ENCODE measurements at places on chromosomes 16 and 17.

GRCh38 chr16:2799859-2800226 lies 1.6 kb downstream of the PRSS41 start:
- no peak for DNase-seq

DNA sequence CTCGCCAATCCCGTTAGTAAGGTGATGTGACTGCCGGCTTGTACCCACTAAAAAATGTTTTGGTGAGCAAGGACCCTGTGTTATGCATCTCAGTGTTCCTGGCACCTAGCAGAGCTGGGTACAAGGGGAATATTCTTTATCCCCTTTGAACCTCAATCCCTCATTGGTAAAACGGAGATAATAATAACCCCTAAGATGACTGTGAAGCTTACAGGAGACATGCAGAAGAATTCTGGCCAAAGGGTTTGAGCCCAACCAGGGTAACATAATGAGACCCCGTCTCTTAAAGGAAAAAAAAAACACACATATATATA lies 896 bp downstream of the GGA2 start:
- no peak for DNase-seq

GRCh38 chr17:62616993-62617893 lies 10.2 kb upstream of the MRC2 start:
- no peak for DNase-seq

- no peak for DNase-seq
Observed at GRCh38 chr16:55076053-55076452, 145.4 kb downstream of the IRX5 start.
